ENCODE measurements at places on chromosomes 6 and 20.

GRCh38 chr20:45998761-45999160 lies 9.9 kb upstream of the MMP9 start:
- DNase-seq = no peak

GRCh38 chr6:80382811-80383210 lies 276.3 kb downstream of the BCKDHB start:
- DNase-seq = no peak

DNA sequence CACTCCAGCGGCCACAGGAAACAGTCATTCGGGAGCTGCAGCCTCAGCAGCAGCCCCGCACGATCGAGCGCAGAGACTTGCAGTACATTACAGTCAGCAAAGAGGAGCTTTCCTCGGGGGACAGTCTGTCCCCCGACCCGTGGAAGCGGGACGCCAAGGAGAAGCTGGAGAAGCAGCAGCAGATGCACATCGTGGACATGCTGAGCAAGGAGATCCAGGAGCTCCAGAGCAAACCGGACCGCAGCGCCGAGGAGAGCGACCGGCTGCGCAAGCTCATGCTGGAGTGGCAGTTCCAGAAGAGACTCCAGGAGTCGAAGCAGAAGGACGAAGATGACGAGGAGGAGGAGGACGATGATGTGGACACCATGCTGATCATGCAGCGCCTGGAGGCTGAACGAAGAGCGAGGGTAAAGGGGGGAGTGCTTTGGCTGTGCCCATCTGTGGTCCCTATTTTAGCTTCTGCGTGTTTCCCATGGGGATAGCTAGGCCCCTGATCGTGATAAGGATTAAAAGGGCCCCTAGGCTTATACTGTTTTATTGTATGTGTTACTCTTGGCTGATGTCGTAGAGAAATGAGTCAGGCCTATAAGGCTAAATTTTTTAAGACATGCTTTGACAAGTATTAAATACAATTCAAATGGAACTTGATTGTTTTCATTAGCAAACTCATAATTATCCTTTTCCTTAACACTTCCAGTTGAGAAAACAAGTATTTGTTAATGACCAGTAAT lies 45.5 kb upstream of the KIF25 start:
- no peak for DNase-seq

DNA sequence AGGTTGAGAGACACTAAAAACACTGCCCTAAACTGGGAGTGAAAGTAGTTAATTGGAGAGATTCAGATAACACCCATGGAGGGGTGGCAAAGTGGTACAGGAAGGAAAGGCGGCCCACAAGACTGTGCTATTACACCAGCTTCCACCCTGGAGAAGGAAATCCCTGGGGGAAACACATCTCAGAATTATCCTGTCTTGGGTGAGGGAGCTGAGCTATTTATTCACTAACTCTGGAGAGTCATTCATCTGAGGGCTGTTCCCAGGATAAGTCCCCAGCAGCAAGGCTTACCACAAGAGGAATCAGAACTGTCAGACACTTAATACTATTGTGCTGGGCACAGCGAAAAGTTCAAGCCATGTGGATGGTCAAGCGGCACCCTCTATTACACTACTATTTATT lies 9.9 kb downstream of the TBCC start:
- no peak for DNase-seq

GRCh38 chr6:85360794-85361642 lies 88.9 kb upstream of the NT5E start:
- DNase-seq = no peak

- DNase-seq = no peak
These were observed 132.6 kb upstream of the TBX18 start for GRCh38 chr6:84897011-84897410.

DNA sequence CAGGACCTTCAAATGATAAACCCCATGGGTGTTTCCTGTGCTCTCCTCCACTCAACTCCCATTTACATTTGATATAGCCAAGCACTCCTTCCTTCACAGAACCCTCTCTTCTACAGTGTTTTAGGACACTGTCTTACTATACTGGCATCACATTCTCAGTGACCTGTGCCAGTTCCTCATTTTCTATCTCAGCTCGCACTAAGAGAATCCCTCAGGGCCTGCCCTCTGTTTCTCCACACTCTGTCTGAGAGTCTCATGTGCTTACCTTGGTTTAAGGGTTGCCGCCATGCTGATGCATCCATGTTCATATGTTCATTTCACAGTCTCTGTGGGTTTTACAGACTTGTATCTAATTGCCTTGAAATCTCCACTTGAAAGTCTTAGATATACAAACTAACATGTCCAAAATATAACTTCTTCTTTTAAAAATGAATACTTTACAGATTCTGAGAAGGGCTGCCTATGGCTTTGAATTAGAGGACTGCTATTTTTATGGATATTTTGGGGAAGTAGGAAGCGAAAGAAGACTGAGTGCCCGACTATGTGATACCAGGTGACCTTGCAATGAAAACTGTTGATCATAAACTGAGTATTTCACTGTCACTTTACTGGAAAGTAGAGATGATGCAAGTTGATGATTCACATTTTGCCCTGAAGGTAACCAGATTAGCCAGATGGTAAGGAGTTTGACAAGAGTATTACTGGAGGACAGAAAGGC lies 153.1 kb upstream of the SIM1 start:
- DNase-seq = no peak

GRCh38 chr6:111757342-111757741 lies 115.9 kb downstream of the FYN start:
- no peak for DNase-seq

DNA sequence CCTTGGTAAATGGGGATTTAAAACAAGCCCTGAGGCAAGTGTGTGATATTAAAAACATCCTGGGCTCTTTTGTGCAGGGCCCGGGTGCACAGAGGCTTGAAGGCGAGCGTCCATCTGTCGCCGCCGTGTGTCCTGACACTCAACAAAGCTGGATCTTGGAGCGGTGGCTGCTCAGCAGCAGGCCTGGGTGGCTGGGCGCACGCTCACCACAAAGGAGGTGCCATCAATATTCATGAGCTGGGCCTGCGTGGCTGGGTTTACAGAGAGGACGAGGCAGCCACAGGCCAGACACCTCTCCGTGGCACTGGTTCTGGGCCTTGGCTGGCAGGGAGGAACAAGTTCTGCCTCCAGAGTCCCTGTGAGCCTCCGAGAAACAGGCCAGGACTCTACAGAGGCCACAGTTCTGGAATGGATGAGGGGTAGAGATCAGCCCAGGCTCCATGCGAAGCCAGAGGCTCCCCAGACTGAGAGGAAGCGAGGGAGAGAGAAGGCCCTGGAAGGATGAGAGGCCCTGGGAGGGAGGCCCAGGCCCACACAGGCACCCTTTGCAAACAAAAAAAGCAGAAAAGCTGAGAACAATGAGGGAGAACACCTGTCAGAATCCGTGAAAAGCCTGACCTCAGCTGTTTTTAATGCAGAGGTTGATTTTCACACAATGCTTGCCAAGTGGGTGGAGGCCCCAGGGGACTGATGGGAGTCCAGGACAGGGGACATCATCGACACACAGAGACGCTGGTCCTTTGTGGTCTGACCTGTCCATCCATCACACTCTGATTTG lies 21.9 kb downstream of the BHLHE23 start:
- no peak for DNase-seq

GRCh38 chr20:39036851-39037250 lies 74.7 kb downstream of the DHX35 start:
- DNase-seq = no peak

DNA sequence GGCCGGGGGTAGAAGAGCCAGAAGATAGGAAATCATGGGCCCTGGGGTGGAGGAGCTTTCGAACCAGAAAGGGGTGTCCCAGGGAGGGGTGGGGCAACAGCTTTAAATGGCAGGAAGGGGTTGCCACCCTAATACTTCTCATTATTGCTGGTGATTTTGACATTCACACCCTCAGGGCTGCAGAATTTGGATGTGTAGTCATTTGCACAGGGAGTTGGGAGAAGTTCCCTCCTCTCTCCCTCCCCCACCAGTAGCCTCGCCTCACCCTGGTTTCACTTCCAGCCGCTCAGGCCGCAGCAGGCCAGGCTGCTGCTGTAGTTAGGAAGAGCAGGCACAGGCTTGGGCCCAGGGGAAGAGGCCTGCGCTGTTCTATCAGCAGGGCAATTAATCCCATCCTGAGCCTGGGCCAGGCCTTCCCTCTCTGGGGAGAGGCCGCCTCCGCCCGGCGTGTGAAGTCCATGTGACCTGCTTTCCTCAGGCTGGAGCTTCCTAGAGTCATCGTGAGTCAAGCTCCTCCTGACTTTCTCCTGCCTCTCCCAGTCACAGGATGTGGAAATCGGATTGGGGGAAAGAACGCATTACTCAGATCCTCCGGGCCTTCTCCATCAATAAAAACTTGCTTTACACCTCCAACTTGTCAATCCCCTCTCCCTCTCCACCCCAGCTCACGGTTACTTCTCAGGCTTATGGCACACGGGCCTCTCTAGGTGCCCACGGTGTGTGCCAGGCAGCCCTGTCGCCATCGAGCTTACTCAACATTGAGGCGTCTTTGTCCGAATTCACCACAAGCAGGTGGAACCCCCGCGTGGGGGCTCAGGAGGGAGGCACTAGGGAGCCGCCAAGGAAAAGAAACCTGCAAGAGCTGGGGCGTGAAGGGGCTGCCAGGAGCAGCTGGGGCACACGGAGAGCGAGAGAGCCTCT lies 7.8 kb downstream of the ADTRP start:
- DNase-seq = no peak

DNA sequence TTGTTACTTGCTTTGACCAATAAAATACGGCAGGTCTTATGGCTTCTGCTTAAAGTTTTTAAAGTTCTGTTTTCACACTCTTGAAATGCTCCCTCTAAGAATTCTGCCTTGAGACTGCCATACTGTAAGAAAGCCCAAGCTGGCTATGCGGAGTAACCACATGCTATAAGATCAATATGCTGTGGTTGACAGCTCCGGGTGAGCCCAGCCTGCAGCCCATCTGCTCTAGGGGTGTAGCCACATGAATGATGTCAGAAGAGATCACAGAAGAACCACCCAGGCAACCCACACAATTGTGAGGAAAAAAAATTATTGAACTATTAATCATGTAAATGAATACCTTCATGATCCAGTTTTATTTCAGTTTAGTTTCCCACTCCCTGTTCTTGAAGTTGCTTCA lies 26.1 kb upstream of the SH3BGRL2 start:
- no peak for DNase-seq

DNA sequence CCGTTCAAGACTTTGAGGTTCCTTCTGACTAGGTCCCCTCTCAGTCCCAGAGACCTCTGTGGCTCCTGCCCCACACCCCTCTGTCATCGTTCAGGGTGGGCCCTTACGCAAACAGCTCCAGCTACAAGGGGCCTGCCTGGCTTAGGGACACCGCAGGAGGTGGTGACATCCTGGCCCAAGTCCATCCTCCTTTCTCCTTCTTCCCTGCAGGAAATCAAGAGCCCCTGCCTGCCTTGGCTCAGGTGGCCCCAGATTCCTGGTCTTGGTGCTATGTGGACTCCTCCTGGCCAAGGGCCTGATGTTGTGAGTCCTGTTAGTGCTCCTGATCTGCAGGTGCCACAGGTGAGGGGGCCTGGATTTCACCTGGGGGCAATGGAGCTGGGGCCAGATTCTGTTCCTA lies 8.1 kb downstream of the TREML4 start:
- no peak for DNase-seq

DNA sequence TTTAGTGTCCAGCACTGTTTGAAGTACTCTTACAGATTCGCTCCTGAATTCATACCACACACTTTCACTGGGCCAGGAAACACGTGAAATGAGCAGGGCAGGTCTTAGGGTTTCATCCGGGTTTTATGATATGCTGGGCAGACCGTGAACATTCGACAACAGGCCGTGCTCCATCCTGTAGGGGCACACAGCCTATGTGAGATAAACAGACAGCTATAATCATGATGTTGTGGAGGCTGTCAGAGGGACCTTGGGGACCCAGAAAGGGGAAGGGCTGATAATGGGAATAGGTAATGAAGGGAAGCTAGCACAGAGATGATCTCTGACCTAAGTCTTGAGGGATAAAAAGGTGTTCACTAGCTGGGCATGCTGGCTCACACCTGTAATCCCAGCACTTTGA lies 110.4 kb downstream of the RIN2 start:
- no peak for DNase-seq

Data from stimulated activated CD8-positive, alpha-beta memory T cell treated with anti-CD3 and anti-CD28 coated beads, Interleukin-7, amount 100 ng/mL, for 1 hour (primary cell).